ENCODE measurements at places on chromosomes 3 and 15. TPM values are rescaled to one million over a fixed set of nuclear protein-coding genes. Genes with fewer than 3 reads are reported as not detected.

Gene GTF2A2
- total RNA-seq, result 118 TPM

Gene CYP8B1
- not detected for total RNA-seq

Gene SPSB4
- total RNA-seq, result not detected

Gene CPN2
- not detected for total RNA-seq

Gene AHSG
- 0.14 TPM for total RNA-seq

Gene IQGAP1
- 177 TPM for total RNA-seq

Gene GPR160
- 14.4 TPM for total RNA-seq

Gene STRIT1
- total RNA-seq, result not detected

Gene LMLN
- total RNA-seq, result 5.4 TPM

Gene TRANK1
- 25.8 TPM for total RNA-seq

Gene BOC
- 0.19 TPM for total RNA-seq

Gene SEMA3F
- total RNA-seq, result 0.25 TPM

All from activated T-cell treated with anti-CD3 and anti-CD28 coated beads, Interleukin-2, amount 50 U/mL, for 72 hours (primary cell).